ENCODE measurements at places on chromosomes 4 and X. TPM values are rescaled to one million over a fixed set of nuclear protein-coding genes. Genes with fewer than 3 reads are reported as not detected.

STPG2 gene
- total RNA-seq, result 0.85 TPM

RHOXF2B gene
- total RNA-seq, result not detected

FAAH2 gene
- 11.2 TPM for total RNA-seq

KCNIP4 gene
- 2.6 TPM for total RNA-seq

F8A1 gene
- total RNA-seq, result 14.7 TPM

FRAS1 gene
- total RNA-seq, result 45.3 TPM

RNF150 gene
- 40.7 TPM for total RNA-seq

GAGE12J gene
- total RNA-seq, result not detected

GBA3 gene
- not detected for total RNA-seq

FGF13 gene
- 1.1 TPM for total RNA-seq

GSX2 gene
- not detected for total RNA-seq

RNF212 gene
- total RNA-seq, result 10.9 TPM

VCX gene
- total RNA-seq, result 0.41 TPM

PDGFC gene
- total RNA-seq, result 83.5 TPM

PAK3 gene
- 4.0 TPM for total RNA-seq

GALNTL6 gene
- total RNA-seq, result 2.0 TPM

DRD5 gene
- total RNA-seq, result 0.09 TPM

CT83 gene
- total RNA-seq, result not detected

MYL5 gene
- total RNA-seq, result 32.1 TPM

TEX13D gene
- total RNA-seq, result not detected

UGT2B11 gene
- total RNA-seq, result not detected

SLC6A14 gene
- 0.27 TPM for total RNA-seq

PPP2R2C gene
- 5.2 TPM for total RNA-seq

CXCL8 gene
- 8.8 TPM for total RNA-seq

AMER1 gene
- 15.0 TPM for total RNA-seq

CXCR3 gene
- total RNA-seq, result not detected

MID1 gene
- 48.8 TPM for total RNA-seq

OTUD6A gene
- total RNA-seq, result not detected

EDA gene
- 9.2 TPM for total RNA-seq

GAGE2A gene
- total RNA-seq, result not detected

TBC1D8B gene
- 8.7 TPM for total RNA-seq

CFP gene
- 0.99 TPM for total RNA-seq

SPCS3 gene
- 113 TPM for total RNA-seq

EVC2 gene
- total RNA-seq, result 17.1 TPM

ZFP92 gene
- 1.4 TPM for total RNA-seq
